Activated CD4-positive, alpha-beta T cell treated with anti-CD3 and anti-CD28 coated beads, Interleukin-2, Interleukin-6, amounts not matched to agents 100 ng/mL and 50 ng/mL, durations not matched to agents 16 hours and 8 hours (primary cell): ENCODE measurements at places on chromosomes 2 and 18.

GRCh38 chr2:50466685-50467084, 565.2 kb downstream of the NRXN1 start:
- DNase-seq, result no peak

- no peak for DNase-seq
Observed at GRCh38 chr18:27142891-27143290, 42.2 kb downstream of the CHST9 start.

DNA sequence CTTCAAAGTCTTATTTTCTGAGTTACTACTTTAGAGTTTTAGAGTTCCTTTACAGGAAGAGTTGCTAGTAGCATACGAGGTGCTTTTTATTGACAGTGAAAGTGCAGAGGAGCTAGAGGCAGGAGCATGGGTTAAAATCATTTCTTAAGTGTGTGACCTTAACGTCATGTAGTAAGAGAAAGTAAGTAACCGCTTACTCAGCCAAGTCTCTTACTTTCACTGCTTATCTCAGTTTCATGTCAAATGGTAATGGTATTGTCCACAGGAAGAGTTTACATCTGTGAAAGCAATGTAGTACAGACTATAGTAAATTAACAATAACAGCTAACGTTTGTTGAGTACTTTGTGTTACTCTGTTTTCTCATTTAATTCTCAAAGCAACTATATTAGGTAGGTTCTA, 12.6 kb downstream of the NDUFAF7 start:
- DNase-seq, result peak; percentile 49

DNA sequence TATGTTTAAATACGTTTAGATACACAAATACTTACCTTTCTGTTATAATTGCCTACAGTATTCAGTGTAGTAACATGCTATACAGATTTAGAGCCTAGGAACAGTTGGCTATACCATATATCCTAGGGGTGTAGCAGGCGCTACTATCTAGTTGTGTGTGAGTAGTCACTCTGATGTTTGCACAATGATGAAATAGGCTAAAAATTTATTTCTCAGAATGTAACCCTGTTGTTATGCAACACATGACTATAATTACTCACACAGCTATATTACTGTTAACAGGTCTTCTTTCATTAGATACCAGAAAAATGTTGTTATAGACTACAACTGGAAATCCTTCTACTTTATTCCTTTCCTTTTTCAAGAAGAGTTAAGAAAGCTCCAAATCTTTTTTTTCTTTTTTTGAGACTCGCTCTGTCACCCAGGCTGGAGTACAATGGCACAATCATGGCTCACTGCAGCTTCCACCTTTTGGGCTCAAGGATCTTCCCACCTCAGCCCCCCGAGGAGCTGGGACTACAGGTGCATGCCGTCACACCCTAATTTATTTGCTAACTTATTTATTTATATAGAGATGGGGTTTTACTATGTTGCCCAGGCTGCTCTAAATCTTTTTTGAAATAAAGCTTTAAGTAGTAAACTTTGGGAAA, 48.5 kb downstream of the C2orf74 start:
- no peak for DNase-seq

DNA sequence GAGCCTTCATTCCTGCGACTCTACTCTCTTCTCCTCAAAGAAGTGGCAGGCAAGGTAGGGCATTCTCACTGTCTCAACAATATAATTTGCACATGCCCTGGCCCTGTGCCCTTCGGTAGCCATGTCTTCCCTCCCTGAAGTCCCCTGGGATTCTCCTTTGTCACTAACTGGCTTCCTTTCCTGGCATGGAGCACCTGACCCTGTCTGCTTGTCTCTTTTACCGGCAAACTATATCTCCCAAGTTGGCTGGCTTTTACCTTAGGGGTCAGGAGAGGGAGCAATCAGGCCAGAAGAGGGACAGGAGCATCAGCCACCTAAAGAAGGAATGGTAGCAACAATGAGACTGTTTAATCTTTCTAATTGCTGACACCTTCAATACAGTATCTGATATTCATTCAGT, 51.9 kb upstream of the RMDN2 start:
- DNase-seq, result no peak

DNA sequence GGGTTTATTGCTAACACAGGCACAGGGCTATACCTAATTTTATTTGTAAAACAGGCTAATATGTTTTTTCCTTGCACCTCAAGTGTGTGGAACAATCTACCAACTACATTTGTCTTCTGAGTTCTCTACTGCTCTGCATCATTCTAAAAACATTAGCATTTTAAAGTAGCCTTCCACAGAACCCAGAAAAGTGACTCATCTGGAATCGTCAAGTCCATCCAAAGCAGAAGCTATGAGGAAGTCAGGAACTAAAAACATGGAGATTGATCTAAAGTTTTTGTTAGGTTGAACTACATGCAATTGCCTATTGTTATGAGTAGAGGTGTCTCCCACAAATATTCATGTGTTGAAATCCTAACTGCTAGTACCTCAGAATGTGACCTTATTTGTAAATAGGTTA, 70.9 kb downstream of the SUCLG1 start:
- no peak for DNase-seq

DNA sequence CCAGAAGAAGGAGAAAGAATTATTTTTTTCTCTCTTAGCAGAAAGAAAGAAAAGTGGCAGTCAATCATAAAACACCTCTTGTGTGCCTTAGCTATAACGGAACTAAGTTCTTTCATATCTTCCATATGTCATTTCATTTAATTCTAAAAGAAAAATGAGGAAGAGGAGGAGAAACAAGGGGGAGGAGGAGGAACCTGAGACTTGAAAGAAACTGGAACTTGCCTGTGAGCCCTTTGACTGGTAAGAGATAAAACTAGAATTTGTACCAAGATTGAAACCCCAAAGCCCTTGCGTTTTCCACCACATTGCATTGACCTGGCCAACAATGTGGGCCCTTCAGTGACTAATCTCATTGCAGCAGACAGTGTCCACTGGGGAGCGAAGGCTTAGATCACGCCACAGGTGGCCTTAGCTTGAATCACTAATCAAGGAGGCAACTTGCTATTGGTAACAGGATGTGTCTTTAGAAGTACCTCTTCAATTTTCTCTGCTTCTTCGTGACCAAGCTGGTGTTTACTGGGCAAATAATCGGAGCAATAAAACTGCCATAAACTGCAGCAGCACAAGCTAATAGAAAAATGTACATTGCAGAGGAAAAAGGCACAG, 307.9 kb downstream of the CLIP4 start:
- DNase-seq, result no peak

- DNase-seq, result no peak
Observed at GRCh38 chr2:189312643-189313042, 128.6 kb upstream of the WDR75 start.

DNA sequence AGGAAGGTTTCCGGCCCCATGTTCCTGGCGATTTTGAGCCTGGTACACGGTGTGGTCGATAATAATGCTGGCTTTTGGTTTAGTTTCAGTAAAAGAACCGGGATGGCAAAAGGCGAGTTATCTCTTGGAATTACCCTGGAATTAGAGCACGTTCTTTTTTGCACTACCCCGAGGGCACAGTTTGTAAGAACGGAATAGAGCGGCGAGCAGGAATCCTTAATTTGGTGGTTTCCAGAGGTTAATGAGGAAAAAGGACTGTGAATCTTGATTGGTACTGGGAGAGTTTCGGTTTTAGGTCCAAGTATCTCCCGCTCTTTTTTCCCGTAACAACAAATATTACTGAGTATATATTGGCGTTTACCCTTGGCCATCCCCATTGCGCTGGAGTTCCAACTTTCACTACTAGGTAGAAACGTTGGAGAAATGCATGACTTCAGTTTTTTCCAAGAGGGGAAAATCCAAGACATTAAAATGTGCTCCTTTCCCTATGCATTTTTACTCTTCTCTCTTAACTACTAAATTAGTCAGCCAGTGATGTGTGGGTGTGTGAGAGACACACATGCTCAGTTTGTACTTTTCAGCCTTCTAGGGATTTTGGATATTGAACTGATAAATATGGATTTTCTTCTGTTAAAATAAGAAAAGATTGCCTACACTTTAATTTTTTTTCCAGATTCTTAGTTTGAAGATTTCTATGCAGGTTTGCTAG, 160.8 kb downstream of the AGPS start:
- DNase-seq, result no peak

DNA sequence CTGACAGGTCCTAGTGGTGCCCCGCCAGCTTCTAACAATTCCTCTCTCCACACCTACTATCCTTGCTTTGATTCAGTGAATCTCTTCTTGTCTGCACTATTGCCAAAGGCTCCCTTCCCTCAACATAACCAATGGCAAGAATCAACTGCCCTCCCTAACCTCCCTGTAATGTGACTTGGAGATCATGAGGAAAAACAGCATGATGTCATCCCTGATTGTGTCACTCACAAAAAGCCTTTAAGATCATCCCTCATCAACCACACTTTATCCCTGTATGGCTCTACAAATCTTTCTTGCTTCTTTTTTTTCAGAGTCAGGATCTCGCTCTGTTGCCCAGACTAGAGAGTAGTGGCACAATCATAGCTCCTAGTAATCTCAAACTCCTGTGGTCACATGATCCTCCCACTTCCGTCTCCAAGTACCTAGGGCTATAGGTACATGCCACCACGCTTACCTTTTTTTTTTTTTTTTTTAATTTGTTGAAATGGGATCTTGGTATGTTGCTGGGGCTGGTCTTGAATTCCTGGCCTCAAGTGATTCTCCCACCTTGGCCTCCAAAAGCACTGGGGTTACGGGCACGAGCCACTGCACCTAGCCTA, 19.7 kb downstream of the SAP130 start:
- DNase-seq, result no peak

- DNase-seq, result no peak
Observed at GRCh38 chr18:30487962-30488361, 554.6 kb downstream of the DSC3 start.

DNA sequence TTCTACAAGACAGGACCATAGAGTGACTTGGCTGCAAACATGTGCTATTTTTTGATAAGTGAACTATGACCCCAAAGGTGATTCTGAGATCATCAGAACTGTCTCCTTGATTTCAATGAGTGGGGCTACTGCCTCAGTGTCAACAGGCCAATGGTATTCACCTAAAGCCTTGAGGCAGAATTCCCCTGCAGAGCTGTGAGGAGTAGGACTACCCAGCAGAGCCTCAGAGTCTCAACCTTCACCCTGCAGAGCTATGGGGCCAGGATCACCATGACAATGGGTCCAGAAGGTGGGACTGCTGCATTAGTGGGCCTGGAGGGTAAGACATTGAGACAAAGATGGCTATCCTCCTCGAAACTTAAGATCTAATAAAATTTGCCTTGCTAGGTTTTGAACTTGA, 1668.2 kb upstream of the SLC39A10 start:
- DNase-seq, result no peak

- DNase-seq, result peak; percentile 18
Observed at GRCh38 chr18:50662177-50662576, 102.3 kb downstream of the MAPK4 start.

- DNase-seq, result no peak
Observed at GRCh38 chr2:85462322-85462721, 43.8 kb downstream of the SH2D6 start.

GRCh38 chr2:189466046-189466445, 24.8 kb downstream of the WDR75 start:
- no peak for DNase-seq

DNA sequence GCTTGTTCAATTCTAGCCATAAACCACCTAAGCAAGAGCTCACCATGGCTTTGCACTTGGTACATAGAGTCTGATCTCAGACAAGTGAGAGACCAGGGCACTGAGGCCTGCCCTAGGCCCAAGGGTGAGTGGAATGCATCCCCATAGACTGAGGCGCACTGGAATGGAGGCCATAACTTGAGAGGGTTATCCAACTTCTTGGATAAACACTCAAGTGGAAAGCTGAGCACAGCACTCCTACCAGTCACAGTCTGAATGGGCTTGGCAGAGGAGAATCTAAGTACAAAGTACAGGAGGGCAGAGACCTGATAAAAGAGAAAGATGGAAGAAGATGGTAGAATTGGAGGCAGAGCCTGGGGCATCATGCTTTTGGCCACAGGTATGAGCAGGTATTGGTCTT, 30.4 kb upstream of the CASP10 start:
- no peak for DNase-seq

DNA sequence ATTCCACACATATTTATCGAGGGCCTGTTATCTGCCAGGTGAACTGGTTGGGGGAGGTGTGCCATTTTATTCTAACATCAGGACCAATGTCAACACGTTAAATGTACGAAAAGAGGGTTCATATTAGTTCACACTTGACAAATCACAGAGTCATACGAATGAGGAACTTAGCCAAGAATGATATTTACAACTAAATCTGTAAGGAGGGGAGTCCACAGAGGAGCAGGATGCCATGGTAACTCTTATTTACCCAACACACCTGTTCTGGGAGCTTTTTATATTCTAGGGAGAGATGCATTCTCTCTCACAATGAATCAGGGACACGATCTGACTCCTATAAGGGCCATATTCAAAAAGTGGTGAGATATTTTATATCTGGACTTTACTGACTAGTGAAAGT, 144.1 kb downstream of the CDC42EP3 start:
- DNase-seq, result no peak

DNA sequence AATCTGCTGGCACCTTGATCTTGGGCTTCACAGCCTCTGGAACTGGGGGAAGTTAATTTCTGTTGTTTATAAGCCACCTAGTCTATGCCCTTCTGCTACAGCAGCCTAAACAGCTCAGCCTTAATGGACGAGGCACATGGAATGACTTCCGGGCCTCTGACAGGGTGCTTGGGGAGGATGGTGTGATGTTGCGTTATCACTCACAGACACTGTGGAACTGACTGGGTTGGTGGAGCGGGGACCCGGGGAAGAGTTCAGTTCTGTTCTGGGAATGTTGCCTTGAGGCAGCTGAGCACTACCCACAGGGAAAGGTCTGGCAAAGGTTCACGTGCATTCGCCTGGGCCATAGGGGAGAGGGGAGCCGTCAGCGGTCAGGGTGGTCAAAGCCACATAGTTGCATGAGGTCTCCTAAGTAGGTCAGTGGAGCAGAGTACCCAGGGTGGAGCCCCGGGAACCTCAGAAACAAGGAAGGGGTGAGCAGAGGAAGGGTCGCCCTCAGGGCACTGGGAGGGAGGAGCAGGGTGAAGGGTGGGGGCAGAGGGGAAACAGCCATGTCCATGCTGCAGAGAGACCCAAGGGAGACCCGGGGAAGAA, 36.2 kb downstream of the LRRFIP1 start:
- DNase-seq, result no peak

GRCh38 chr2:108621687-108622681, 87.7 kb downstream of the LIMS1 start:
- DNase-seq, result no peak

DNA sequence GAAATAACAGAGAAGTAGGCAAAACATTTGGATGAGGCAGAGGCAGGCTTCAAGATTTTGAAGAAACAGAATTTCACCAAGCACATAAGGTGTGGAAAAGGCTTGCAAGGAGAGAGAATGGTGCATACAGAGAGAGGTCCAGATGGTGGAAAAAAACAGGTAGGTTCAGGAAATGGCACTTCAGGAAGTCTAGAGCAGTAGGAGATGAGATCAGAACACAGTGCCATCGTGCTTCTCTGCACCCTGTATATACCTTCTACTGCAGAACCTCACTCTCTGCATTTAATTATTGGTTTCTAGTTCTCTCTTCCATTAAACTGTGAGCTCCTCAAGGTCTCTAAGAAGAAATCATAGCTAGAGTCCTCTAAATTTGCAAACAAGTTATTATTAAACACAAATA, 2.4 kb downstream of the PAIP2B start:
- DNase-seq, result no peak
